Thymus (tissue), 14 donors: ENCODE measurements at places on chromosomes 4 and X. TPM values are rescaled to one million over a fixed set of nuclear protein-coding genes. Genes with fewer than 3 reads are reported as not detected.

DNA sequence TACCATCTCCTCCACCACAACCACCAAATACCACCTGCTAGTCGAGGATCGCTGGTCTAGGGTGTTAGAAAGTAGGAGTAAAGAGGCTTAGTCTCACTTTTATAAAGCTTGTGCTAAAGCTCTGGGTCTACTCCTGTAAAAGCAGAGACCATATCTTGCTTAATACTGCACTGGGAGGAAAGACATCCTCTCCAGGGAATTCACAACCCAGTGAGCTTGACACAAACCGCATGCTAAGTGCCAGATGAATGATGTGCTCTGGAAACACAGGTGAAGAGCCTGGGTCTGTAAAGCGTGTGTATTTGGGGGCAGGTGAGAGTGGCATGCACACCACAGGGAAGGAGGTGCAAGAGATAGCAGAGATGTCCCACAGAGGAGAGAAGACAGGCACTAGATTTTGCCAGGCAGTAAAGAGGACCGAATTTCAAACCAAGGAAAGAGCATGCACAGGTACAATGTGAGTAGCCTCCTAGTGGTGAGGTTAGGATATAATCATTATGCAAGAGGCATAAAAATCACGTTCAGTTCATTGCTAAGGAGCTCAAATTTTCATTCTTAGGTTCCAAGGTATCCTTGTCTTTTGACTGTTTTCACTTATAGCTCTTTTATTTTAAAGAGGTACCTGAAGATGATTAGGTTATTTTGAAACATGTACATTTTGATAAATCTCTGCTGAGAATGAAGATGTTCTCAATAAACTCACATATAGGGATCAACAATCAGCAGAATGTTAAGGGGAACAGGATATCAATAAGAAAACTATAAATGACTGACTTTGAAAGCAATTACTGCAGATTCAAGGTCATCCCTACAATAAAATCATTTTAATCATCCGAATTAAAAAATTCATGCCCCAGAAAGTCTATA, 20.7 kb downstream of the TAPT1 start:
- no peaks in the 10 kb centered on the region for H3K4me1 ChIP-seq
- H3K36me3 ChIP-seq: peaks cover 13% of the 10 kb centered on the region
- no peaks in the 10 kb centered on the region for H3K27me3 ChIP-seq

GRCh38 chr4:8108261-8108660, 50.4 kb downstream of the ABLIM2 start:
- H3K4me3 ChIP-seq: no peak overlapping the region
- no peaks in the 10 kb centered on the region for H3K4me1 ChIP-seq
- DNase-seq: no peak
- no peaks in the 10 kb centered on the region for H3K36me3 ChIP-seq
- no peak overlapping the region for H3K27ac ChIP-seq
- no peaks in the 10 kb centered on the region for H3K27me3 ChIP-seq

GRCh38 chrX:46268412-46268811, 276.8 kb downstream of the ZNF674 start:
- no peak overlapping the region for H3K27ac ChIP-seq
- H3K4me1 ChIP-seq: no peaks in the 10 kb centered on the region
- no peak for DNase-seq
- H3K27me3 ChIP-seq: no peaks in the 10 kb centered on the region
- no peaks in the 10 kb centered on the region for H3K36me3 ChIP-seq

- H3K36me3 ChIP-seq: no peaks in the 10 kb centered on the region
- H3K27ac ChIP-seq: no peak overlapping the region
- no peak for DNase-seq
- H3K27me3 ChIP-seq: no peaks in the 10 kb centered on the region
These were observed 12.7 kb downstream of the FGFBP1 start for GRCh38 chr4:15925830-15926229.

DNA sequence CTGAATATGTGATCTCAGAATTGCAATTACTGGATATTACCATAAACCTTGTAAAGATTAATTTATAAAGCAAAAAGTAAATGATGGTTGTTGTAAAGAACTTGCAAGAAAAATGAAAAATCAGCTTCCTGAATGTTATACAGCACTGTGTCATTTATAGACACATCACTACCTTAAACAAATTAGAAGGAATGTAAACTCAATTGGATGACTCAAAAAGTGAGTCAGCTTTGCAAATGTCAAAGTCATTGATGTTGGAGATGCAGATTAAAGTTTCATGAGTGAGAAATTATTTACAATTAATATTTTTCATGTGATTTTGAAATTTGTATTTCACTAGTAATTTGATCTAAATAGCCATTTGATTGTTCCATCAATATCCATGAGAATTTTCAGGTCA, 193.2 kb downstream of the RAPGEF2 start:
- DNase-seq: no peak
- H3K4me1 ChIP-seq: no peaks in the 10 kb centered on the region
- no peak overlapping the region for H3K27ac ChIP-seq
- no peaks in the 10 kb centered on the region for H3K36me3 ChIP-seq
- H3K4me3 ChIP-seq: no peak overlapping the region
- no peaks in the 10 kb centered on the region for H3K27me3 ChIP-seq

- H3K4me3 ChIP-seq: no peak overlapping the region
- no peaks in the 10 kb centered on the region for H3K27me3 ChIP-seq
- no peak overlapping the region for H3K27ac ChIP-seq
These were observed 44.6 kb upstream of the ANKRD50 start for GRCh38 chr4:124757126-124757525.

DNA sequence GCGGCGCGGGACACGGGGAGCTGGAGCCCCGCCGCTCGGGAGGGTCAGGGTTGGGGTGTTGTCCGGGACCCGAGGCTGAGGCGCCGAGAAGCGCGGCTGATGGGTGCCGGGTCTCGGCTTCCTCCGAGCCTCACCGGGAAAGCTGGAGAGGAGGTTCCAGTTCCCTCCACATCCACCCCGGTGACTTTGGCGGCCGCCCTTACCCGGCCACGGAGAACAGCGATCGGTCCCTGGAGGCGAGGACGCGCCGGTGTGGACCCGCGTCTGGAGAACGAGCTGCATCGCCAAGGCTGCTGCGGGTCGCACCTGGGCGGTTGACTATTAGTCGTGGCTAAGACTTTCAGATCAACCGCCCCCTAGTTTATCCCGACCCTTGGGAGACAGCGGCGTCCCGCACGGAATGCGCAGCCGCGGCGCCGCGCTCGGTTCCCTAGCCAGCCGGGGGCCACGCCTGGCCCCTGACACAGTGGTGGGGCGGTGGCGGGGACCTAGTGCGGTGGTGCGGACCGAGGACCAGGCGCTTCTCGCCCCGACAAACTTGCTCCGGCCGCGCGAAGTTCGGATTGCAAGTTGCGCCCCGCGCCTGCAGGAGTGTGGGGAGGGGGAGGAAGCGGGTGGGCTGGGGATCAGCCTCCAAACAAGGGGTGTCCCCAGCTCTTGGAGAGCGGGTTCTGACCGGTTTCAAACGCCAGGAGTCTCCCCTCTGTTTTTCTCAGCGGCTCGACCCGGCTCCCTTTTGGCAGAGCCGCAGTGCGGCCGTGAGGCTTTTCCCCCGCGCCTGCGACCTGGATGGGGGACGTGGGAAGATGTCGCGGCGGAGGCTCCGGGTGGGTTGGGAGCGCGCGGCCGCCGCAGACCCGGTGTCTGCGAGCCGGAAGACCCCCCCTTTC, 568 bp downstream of the FHDC1 start:
- peaks cover 15% of the 10 kb centered on the region for H3K4me1 ChIP-seq
- no peak for DNase-seq
- no peaks in the 10 kb centered on the region for H3K36me3 ChIP-seq

- no peaks in the 10 kb centered on the region for H3K27me3 ChIP-seq
- no peaks in the 10 kb centered on the region for H3K36me3 ChIP-seq
- H3K4me1 ChIP-seq: peaks cover 7% of the 10 kb centered on the region
- H3K4me3 ChIP-seq: no peak overlapping the region
- DNase-seq: no peak
These were observed 73.3 kb downstream of the PRPS1 start for GRCh38 chrX:107701493-107702121.

DNA sequence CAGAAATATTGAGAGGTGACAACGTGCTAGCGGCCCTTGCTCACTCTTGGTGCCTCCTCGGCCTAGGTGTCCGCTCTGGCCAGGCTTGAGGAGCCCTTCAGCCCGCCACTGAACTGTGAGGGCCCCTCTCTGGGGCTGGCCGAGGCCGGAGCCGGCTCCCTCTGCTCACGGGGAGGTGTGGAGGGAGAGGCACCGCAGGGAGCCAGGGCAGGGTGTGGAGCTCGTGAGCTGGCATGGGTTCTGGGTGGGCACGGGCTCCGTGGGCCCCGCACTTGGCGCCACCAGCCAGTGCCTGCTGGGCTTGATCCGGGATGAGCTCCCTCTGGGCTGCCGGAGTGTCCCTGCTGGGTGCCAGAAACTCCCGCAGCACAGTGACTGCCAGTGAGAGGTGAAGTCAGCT, 16.0 kb upstream of the VAMP7 start:
- H3K27me3 ChIP-seq: no peaks in the 10 kb centered on the region
- H3K4me1 ChIP-seq: no peaks in the 10 kb centered on the region
- no peaks in the 10 kb centered on the region for H3K36me3 ChIP-seq
- DNase-seq: no peak

GRCh38 chr4:140028101-140028500, 125.9 kb downstream of the MAML3 start:
- H3K36me3 ChIP-seq: no peaks in the 10 kb centered on the region
- no peak overlapping the region for H3K4me3 ChIP-seq
- no peak for DNase-seq
- H3K4me1 ChIP-seq: no peaks in the 10 kb centered on the region
- H3K27me3 ChIP-seq: no peaks in the 10 kb centered on the region

DNA sequence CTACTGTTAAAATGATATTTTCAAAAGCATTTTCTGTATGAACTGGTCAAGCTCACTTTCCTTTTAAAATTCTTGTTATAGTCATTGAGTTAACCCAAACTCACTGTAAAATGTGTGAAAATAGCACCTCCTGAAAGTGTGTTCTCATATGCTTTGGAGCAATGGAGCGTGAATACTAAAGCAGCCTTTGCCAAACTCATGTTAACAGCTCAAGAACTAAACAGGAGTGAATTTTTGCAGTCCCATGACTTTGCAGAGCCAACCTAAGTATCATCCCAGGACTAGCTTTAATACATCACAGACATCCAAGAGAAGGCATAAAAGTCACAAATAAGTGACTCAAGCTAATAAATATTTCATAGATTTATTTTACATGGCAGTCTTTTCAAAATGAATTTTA, 2.3 kb downstream of the AMMECR1 start:
- no peak overlapping the region for H3K4me3 ChIP-seq
- DNase-seq: no peak
- no peak overlapping the region for H3K27ac ChIP-seq
- no peaks in the 10 kb centered on the region for H3K4me1 ChIP-seq
- H3K36me3 ChIP-seq: no peaks in the 10 kb centered on the region
- H3K27me3 ChIP-seq: no peaks in the 10 kb centered on the region

DNA sequence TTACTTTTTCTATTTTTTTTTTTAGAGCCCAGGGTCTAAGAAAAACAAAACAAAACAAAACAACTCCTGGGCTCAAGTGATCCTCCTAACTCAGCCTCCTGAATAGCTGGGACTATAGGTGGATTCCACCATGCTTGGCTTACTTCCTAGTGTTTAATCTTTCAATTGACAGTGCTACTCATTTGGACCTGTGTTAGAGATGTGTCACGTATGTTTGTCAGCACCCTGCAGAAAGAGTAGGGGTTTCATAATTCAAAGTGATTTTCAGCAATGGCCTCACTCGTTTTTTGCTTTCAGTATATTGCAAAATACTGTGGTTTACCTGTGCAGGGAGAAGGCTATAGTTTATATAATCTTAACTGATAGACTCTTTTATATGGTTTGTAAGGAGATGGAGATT, 71.6 kb upstream of the TEX13D start:
- no peaks in the 10 kb centered on the region for H3K4me1 ChIP-seq
- DNase-seq: no peak
- no peaks in the 10 kb centered on the region for H3K36me3 ChIP-seq
- no peak overlapping the region for H3K4me3 ChIP-seq
- no peaks in the 10 kb centered on the region for H3K27me3 ChIP-seq
- H3K27ac ChIP-seq: no peak overlapping the region

- H3K36me3 ChIP-seq: no peaks in the 10 kb centered on the region
- no peak overlapping the region for H3K27ac ChIP-seq
- H3K4me3 ChIP-seq: no peak overlapping the region
- DNase-seq: no peak
- no peaks in the 10 kb centered on the region for H3K4me1 ChIP-seq
These were observed 43.1 kb upstream of the AFF2 start for GRCh38 chrX:148457279-148457678.

DNA sequence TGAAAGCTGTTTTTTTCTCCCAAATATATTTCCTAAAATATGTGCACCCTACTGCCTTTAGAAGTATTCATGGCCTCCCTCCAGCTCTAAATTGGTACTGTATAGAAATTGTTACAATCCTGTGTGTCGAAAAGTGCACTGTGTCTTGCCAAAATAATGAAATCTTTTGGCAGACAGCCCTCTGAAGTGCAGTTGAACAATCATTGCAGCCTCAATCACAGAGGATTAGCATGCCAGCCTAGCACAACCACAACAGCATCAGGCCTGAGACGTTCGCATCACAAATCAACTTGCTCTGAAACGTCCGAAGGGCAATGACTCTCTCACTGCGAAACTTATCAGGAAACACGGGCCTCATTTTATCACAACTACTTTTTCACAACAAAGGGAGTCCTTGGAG, 99.0 kb downstream of the ANOS1 start:
- DNase-seq: no peak
- H3K27me3 ChIP-seq: no peaks in the 10 kb centered on the region
- H3K36me3 ChIP-seq: no peaks in the 10 kb centered on the region
- H3K27ac ChIP-seq: no peak overlapping the region

GRCh38 chr4:32396507-32397070, 1676.4 kb downstream of the PCDH7 start:
- DNase-seq: no peak
- H3K27ac ChIP-seq: no peak overlapping the region
- H3K4me1 ChIP-seq: no peaks in the 10 kb centered on the region
- H3K4me3 ChIP-seq: no peak overlapping the region
- no peaks in the 10 kb centered on the region for H3K36me3 ChIP-seq

GRCh38 chrX:54894159-54894558, 26.5 kb upstream of the TRO start:
- no peak overlapping the region for H3K27ac ChIP-seq
- H3K36me3 ChIP-seq: no peaks in the 10 kb centered on the region
- H3K4me3 ChIP-seq: no peak overlapping the region
- DNase-seq: no peak
- no peaks in the 10 kb centered on the region for H3K4me1 ChIP-seq

DCAF12L1 gene
- total RNA-seq: 0.47 TPM

COL4A6 gene
- total RNA-seq: 1.4 TPM

SSX3 gene
- not detected for total RNA-seq

HPGD gene
- 51.6 TPM for total RNA-seq

TMEM31 gene
- total RNA-seq: 0.19 TPM

LDB2 gene
- total RNA-seq: 10.1 TPM

TBC1D8B gene
- 1.5 TPM for total RNA-seq

SPANXN4 gene
- not detected for total RNA-seq

TMPRSS11F gene
- total RNA-seq: 0.09 TPM
